IMR-90 (cell line): ENCODE measurements at places on chromosomes 16 and 17.
A peak's percentile ranks its signal among the peaks of the same experiment; 100 is the strongest.

DNA sequence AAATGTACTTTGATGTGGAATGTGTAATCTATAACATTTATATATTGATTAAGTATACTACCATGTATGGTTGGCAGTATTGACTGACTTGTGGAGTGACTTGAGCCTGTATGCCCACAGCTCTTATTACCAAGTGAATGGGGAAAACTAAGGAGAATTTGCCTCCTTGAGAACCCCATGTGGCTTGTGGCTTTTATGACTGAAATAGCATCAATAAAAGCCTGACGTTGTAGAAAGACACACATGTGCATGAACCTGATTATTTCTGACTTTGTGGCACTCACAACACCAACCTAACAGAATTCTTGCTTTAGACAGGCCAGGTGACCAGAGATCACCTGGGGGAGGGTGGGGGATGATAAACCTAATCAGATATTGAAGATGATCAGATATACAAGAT lies 2.1 kb upstream of the LRRC75A start:
- no peak overlapping the region for H3K4me3 ChIP-seq
- no peak overlapping the region for H3K27ac ChIP-seq
- H3K36me3 ChIP-seq: no peaks in the 10 kb centered on the region
- H3K27me3 ChIP-seq: peaks cover 67% of the 10 kb centered on the region
- DNase-seq: no peak

GRCh38 chr17:74249590-74250270 lies 24.3 kb upstream of the DNAI2 start:
- DNase-seq: no peak
- no peaks in the 10 kb centered on the region for H3K27me3 ChIP-seq
- no peak overlapping the region for H3K4me3 ChIP-seq

- no peak overlapping the region for H3K27ac ChIP-seq
- H3K27me3 ChIP-seq: no peaks in the 10 kb centered on the region
- H3K4me1 ChIP-seq: peaks cover 3% of the 10 kb centered on the region
- no peak for DNase-seq
- H3K4me3 ChIP-seq: no peak overlapping the region
These were observed 3.9 kb upstream of the ARHGAP17 start for GRCh38 chr16:25018972-25019617.

DNA sequence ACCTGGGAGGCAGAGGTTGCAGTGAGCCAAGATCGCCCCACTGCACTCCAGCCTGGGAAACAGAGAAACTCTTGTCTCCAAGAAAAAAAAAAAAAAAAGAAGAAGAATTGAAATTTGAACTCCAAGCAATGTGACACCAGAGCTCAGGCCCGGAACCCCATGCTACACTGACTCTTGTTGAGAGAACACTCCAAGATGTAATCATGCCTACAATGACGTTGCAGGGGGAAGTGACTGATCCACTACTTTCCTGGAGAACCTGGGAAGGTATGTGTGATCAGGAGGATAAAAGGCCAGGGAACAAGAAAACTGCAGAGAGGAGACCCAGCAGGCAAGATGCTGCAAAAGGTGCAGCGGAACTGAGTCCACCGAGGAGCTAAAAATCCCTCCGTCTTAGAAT lies 57.9 kb downstream of the ADCY9 start:
- H3K36me3 ChIP-seq: peaks cover 4% of the 10 kb centered on the region
- H3K4me3 ChIP-seq: no peak overlapping the region
- H3K4me1 ChIP-seq: peaks cover 1% of the 10 kb centered on the region
- H3K27ac ChIP-seq: no peak overlapping the region
- DNase-seq: peak; percentile 44

- H3K4me3 ChIP-seq: no peak overlapping the region
- no peaks in the 10 kb centered on the region for H3K36me3 ChIP-seq
- no peak for DNase-seq
- peaks cover 41% of the 10 kb centered on the region for H3K27me3 ChIP-seq
- no peak overlapping the region for H3K27ac ChIP-seq
These were observed 7.5 kb downstream of the CD7 start for GRCh38 chr17:82309656-82310570.

- no peak overlapping the region for H3K27ac ChIP-seq
- no peaks in the 10 kb centered on the region for H3K36me3 ChIP-seq
- H3K4me1 ChIP-seq: peaks cover 11% of the 10 kb centered on the region
- H3K27me3 ChIP-seq: no peaks in the 10 kb centered on the region
- DNase-seq: peak; percentile 80
These were observed 264.3 kb downstream of the CPPED1 start for GRCh38 chr16:12539185-12539929.

GRCh38 chr17:2087597-2088211 lies 32.8 kb downstream of the HIC1 start:
- H3K4me3 ChIP-seq: no peak overlapping the region
- no peak overlapping the region for H3K27ac ChIP-seq
- no peaks in the 10 kb centered on the region for H3K27me3 ChIP-seq
- peaks cover 39% of the 10 kb centered on the region for H3K4me1 ChIP-seq

GRCh38 chr16:54930869-54931119 lies 129 bp downstream of the IRX5 start:
- no peak overlapping the region for H3K27ac ChIP-seq
- DNase-seq: no peak
- no peaks in the 10 kb centered on the region for H3K4me1 ChIP-seq
- peaks cover 51% of the 10 kb centered on the region for H3K27me3 ChIP-seq

- no peak overlapping the region for H3K27ac ChIP-seq
- H3K4me1 ChIP-seq: no peaks in the 10 kb centered on the region
- no peak overlapping the region for H3K4me3 ChIP-seq
- DNase-seq: peak; percentile 2
These were observed 19.0 kb downstream of the PIK3R5 start for GRCh38 chr17:8946476-8946875.

DNA sequence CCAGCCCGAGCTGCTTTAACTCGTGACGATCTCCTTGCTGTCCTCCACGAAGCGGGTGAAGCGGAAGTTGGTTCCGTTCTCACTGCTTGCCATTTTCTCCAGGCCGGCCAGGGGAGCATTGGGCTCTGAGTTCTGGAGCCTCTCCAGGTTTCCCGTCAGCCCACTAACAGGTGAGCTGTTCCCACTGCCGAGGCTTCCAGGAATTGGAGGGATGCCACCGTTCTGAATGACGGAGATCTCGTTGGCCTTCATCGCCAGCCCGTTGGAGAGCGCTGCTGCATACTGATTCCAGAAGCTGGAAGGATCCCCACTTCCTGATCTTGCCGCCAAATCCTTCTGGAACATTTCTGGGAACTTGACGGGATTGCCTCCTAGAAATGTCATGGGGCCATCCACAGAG lies 14.0 kb downstream of the SALL1 start:
- H3K4me1 ChIP-seq: peaks cover 5% of the 10 kb centered on the region; the same call in 1 of the 2 replicates
- no peak overlapping the region for H3K4me3 ChIP-seq
- peaks cover 49% of the 10 kb centered on the region for H3K36me3 ChIP-seq
- no peaks in the 10 kb centered on the region for H3K27me3 ChIP-seq
